ENCODE measurements at places on chromosomes 1 and 21. TPM values are rescaled to one million over a fixed set of nuclear protein-coding genes. Genes with fewer than 3 reads are reported as not detected.
A peak's percentile ranks its signal among the peaks of the same experiment; 100 is the strongest.

- H3K4me3 ChIP-seq: peak overlapping the region; percentile 46
- peaks cover 42% of the 10 kb centered on the region for H3K4me1 ChIP-seq
- DNase-seq: peak; percentile 92
- no peaks in the 10 kb centered on the region for H3K27me3 ChIP-seq
- peak overlapping the region; percentile 21 for H3K27ac ChIP-seq
- H3K36me3 ChIP-seq: no peaks in the 10 kb centered on the region
Measured at GRCh38 chr1:2205191-2205952, 10.8 kb upstream of the FAAP20 start.

INAVA gene
- not detected for total RNA-seq

GBP4 gene
- not detected for total RNA-seq

DNA sequence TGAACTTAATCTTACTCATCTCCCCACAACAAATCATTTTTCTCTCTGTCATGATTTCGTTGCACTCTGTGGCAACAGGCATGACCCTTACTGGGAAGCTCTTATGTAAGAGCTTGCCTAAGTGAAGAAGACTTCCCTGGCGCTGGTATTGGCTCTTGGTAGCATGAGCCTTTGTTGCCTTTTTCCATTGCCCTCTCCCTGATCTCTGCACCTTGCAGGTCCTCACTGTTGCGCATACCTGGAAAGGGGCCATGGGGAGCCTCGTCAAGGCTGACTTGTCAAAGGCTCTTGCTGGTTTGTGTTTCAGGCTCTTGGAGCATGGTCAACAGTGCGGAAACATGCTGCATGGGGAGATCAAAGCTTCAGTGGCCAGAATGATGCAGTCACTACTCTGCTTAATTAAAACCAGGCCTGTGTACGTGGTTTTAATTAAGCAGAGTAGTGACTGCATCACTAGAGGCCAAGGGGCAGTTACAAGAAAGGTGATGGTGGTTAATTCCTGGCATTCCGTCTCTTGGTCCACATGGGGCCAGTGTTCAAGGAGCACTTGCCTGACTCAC is 141.3 kb downstream of the SPATA46 start:
- no peaks in the 10 kb centered on the region for H3K4me1 ChIP-seq
- peaks cover 3% of the 10 kb centered on the region for H3K27me3 ChIP-seq
- DNase-seq: peak; percentile 2
- H3K4me3 ChIP-seq: no peak overlapping the region
- no peaks in the 10 kb centered on the region for H3K36me3 ChIP-seq

- peak; percentile 81 for DNase-seq
- no peaks in the 10 kb centered on the region for H3K27me3 ChIP-seq
- H3K36me3 ChIP-seq: peaks cover 38% of the 10 kb centered on the region
- H3K27ac ChIP-seq: no peak overlapping the region
- H3K4me3 ChIP-seq: no peak overlapping the region
Measured at GRCh38 chr1:10402729-10403274, 3.9 kb downstream of the PGD start.

DNA sequence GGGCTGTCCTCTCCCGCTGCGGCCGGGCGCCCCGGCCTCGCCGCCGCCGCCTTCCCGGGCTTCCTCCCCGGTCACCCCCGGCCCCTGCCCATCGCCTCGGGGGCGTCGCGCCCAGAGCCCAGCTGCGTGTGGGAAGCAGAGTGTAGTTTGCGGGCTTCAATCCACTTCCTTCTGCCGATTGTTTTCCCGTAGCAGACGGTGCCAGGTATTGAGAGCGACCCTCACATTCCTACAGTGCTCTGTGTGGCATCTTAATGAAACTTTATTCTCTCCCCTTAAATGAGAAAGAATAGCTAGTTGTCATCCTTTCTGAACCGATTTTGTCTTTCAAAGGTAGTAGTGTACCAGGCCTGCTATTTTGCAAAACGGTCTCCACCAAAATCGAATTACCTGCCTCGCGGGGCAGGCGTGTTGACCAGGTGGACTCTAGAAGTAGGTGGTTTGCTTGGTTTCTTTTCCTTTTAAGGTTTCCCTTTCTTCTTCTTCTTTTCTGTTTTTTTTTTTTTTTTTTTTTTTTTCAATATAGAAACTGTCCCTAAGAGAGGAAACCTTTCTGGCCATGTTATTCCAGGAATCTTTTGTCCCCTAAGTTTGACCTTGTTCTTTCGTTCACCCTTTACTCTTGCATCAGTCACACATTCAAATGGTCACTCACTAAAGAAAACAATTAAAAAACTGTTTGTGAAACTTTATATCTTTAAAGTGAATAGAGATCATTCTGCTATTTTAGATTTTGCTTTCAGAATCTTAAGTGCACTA is 881 bp downstream of the USP25 start:
- H3K4me3 ChIP-seq: peak overlapping the region; percentile 96
- H3K36me3 ChIP-seq: no peaks in the 10 kb centered on the region
- no peaks in the 10 kb centered on the region for H3K27me3 ChIP-seq
- H3K27ac ChIP-seq: peak overlapping the region; percentile 84

UMODL1 gene
- not detected for total RNA-seq

REN gene
- 0.54 TPM for total RNA-seq

GRCh38 chr1:240237305-240237721 is 145.6 kb downstream of the FMN2 start:
- DNase-seq: peak; percentile 65
- H3K4me3 ChIP-seq: no peak overlapping the region
- no peaks in the 10 kb centered on the region for H3K27me3 ChIP-seq
- H3K27ac ChIP-seq: peak overlapping the region; percentile 75

DNA sequence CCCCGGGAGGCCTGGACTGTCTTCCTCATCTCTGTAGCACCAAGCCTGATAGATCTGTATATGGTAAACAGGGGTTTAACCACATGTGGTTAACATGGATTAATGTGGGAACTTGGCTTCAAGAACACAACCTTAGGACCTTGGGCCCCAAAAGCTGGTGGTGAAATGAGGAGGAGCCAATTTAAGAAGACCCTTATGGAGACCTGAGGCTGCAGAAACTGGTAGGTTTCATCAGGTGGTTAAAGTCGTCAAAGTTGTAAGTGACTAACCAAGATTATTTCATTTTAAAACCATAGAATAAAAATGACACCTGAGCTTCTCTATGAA is 14.0 kb downstream of the THEMIS2 start:
- DNase-seq: no peak
- peaks cover 6% of the 10 kb centered on the region for H3K36me3 ChIP-seq
- H3K27ac ChIP-seq: no peak overlapping the region
- no peaks in the 10 kb centered on the region for H3K4me1 ChIP-seq
- no peaks in the 10 kb centered on the region for H3K27me3 ChIP-seq
